ENCODE measurements at places on chromosomes 3 and 15.

GRCh38 chr3:28678086-28678485, 329.5 kb upstream of the AZI2 start:
- no peak for DNase-seq

- DNase-seq = no peak
These were observed 40.4 kb downstream of the ACSBG1 start for GRCh38 chr15:78193731-78194567.

DNA sequence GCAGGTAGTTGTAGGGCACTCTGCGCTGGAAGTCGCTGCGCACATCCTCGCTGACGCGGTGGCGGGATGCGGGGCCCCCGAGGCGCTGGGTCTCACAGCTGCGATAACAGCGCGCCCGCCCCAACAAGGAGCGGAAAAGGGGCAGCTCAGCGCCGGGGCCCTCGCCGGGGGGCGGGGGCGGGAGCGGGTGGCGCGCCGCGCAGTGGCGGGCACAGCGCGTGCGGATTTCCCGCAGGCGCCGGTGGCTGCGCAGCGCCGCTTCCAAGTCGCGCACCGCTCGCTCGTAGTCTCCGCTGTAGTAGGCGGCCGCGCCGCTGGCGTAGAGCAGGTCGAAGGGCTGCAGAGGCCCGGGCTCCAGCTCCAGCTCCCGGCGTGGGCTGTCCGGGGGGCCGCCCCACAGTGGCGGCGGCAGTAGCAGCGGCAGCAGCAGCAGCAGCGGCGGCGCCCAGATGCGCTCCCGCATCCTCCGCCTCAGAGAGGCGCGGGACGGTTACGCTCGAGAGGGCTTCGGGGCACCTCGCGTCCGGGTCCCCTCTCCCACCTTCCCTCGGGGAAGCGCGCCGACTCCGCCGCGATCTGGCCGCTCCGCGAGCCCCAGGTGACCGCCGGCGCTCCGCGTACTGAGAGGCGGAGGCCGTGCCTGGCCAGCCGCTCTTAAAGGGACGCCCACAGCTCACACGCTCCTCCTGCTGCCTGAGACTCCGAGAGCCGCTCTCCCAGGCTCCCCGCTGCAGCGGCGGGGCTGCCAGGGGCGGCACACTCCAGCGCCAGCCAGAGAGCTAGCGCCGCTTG, at the start of gene P3H2:
TSS of gene P3H2 (minus strand) at position 629 of the 792 bp plus-strand sequence. CDS start at position 463, 166 bp downstream.
- DNase-seq = no peak

DNA sequence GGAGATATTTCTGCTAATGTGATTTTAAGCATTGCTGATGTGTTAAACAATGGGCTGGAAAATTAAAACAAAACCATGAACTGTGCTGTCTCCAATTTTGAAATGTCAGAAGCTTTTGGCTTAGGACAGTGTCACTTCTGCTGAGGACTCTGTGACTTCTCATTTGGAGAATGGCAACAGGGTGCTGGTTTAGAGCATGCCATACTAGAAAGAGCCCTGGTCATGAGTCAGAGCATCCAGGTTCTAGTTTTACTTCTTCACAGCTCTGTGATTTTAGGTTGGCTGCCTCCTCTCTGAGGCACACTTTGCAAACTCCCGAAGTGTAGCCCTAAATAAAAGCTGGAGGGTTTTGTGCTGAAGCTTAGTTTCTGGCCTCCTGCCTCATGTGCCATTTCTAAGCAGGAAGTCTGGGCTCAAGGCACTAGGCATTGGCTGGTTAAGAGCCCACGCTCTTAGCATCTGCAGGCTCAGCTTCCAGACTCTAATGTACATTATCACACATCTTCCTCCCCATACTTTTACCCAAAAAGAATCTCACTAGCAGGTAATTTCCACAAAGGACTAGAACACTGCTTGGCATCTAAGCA, 193.8 kb downstream of the CNTN3 start:
- no peak for DNase-seq

DNA sequence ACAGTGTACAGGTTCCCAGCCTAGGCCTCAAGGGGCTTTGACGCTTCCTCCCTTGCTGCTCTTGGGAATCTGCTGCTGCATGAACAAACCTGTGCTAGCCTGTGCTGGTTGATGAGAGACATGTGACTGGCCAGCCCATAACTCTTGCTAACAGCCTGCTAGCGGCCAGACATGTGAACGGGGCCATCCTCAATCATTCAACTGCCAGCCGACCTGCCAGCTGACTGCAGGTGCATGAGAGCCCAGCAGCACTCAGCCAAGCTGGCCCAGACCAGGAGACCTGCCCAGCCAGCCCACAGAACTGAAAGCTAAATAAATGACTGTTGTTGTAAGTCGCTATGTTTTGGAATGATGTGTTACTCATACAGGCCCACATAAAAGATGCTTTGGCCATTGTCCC, 82.4 kb upstream of the DLG1 start:
- DNase-seq = no peak

DNA sequence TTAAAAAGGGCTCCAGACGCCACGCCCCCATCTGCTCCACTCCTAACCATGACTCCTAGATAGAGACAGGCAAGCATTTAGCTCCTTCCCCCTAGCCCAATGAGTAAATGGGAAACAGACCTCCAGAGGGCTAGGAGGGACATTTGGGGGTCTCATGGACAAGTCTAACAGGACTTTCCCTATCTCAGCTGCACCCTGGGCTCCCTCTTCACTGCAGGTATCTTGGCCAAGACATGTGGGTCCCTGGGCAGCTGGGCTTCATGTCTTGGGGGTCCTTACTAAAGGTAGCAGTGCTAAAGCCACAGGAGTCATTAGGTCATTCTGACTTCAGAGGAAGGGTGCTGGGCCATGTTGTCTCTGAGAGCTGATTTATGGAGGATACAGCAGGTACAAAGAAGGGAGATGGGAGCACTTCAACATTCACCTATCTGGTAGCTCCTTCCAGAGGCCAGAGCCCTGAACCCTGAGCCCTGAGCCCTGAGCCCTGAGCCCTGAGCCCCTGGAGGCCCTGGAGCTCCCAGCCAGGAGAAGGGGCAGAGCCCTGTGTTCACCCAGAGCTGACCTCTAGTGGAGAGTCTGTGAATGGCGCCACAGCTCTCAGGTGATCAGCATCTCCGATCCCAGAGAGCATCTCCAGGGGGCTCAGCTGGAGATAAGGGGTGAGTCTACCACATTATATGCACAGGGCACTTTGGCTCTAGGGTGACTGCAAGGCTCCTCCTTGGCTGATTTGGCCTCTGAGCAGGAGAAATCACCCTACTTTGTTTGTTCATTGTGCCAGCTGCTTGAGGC, 40.1 kb upstream of the EPHB1 start:
- DNase-seq = no peak

DNA sequence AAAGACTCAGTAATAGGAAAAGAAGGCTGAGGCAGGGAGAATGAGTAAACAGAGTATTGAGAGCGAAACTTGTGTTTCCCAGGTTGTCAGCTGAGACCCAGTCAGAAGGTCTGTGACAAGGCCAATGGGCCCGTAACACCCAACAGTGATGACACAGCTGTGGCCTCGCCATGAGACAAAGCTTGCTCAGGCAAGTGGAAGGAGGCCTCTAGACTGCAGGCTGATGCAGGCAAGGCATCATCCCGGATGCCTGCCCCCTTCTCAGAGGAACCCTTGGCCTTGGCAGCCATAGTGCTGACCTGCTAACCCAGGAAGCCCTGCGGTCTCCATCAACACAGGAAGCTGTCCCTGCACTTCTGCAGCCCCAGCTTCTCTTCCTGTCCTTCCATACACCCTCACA, 15.4 kb downstream of the RAB6B start:
- no peak for DNase-seq

DNA sequence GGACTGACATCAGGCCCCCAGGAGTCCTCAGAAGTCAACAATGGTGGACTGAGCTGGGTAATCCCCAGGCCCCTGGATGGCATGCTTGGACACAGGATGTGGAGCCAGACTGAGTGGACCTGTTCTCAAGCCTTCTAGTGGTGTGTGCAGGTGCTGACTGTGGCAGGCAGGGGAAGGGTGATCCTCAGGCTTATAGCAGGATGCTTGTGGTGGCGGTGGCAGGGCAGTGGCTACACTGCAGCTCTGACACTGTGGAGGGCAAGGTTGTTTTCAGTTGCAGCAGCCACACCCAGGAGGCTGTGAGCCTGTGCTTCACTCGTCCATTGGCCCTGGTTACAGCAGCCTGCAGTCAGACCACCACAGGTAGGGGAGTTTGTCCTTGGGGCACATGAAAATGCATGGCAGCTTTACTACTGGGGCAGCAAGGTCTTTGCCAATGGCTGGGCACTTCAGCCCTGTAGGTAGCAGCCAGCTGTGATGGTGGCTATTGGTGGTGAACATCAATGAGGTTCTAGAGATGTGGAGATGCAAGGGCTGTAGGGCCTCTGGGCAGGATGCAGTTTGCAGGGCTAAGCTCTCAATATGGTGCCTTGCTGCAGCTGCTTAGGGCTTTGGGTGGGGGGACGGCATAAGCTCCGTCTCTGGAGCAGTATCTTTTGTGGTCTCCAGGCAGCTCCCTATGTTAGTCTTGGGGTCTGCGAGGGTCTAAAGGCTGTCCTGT, 17.5 kb upstream of the MYO5A start:
- DNase-seq = no peak

GRCh38 chr3:184645336-184645735, 66.5 kb downstream of the MAGEF1 start:
- DNase-seq = no peak

DNA sequence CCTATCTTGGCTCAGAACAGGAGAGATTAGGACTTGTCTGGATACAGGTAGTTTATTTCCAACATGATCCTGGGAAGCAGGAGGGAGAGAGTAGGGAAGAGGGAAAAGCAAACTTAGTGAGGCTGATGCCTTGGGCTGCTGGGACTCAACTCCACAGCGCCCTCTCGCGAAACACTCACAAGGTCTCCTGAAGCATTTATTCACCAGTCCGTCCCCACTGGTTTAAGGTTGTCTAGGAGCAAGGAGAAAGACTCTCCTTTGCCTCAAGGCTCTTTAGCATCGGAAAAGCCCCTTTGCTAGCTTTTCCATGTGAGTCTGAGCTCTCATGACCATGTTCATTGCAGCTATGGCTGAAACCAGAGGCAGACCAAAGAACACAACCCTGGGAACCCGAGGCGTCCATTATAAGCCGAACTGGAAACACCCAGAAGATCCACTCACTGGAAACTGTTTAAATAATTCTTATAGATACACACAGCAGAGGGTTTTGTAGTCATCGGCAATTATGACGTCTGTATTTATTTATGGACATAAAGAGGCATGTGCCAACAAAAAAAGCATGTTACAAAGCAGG, 244.5 kb downstream of the CD47 start:
- DNase-seq = peak; percentile 2

DNA sequence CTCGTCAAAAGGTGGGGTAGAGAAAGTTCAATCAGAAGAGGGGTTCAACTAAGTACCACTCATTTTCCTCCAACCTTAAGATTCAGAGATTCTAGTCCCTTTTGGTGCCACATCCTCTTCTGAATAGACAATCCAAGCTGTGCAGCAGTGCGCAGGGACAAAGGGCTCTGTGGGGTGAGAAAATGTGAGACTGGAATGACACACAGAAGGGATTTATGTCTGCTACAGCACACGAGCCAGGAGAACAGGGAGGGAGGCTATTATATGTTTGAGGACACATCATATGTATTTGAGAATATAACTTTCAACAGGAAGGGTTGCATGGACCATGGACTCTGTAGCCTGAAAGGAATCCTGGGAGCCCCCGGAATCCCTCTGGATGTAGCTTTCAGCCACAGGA, 33.0 kb downstream of the LSM3 start:
- no peak for DNase-seq

GRCh38 chr15:47470983-47471382, 246.3 kb upstream of the SEMA6D start:
- DNase-seq = no peak
